Liver (tissue), 10 donors: ENCODE measurements at places on chromosomes 13 and 19. TPM values are rescaled to one million over a fixed set of nuclear protein-coding genes. Genes with fewer than 3 reads are reported as not detected.

SIGLEC10 gene
- total RNA-seq = 8.4 TPM

LRRC63 gene
- 0.84 TPM for total RNA-seq

MEF2B gene
- not detected for total RNA-seq

PDCD2L gene
- 5.0 TPM for total RNA-seq

DZIP1 gene
- total RNA-seq = 2.0 TPM

DNA sequence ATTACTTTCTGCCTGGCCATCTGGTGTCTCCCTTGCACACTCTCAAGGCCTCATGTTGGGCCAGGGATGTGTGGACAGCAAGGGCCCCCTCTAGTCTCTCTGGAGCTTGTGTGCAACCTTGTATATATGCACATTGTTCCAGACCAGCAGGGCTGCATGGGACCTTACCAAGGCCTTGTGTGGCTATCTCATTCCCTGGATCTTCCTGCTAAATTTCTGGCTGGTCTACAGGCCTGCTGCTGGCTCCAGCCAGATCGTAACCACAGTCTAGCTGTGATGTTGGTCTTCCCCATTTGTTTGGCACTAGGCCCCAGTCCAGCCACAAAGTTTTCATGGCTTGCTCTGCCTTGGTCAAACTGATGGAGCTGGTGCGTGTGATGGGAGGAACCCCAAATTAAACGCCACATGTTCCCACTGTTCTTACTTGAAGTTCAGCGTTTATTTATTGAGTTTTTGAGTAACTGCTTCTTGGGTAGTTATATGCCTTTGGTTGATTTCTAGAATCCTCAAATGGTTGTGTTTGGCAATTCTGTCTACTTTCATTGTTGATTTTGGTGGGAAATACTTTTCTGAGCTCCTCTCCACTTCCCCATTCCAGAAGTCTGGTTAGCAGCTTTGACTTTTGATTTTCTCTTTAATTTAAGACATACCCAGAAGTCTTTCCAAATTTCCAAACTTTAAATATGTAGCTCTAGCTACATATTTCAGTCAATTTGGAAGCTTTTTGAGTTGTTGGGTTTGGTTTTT is 56.4 kb downstream of the SIPA1L3 start:
- no peak for DNase-seq

DNA sequence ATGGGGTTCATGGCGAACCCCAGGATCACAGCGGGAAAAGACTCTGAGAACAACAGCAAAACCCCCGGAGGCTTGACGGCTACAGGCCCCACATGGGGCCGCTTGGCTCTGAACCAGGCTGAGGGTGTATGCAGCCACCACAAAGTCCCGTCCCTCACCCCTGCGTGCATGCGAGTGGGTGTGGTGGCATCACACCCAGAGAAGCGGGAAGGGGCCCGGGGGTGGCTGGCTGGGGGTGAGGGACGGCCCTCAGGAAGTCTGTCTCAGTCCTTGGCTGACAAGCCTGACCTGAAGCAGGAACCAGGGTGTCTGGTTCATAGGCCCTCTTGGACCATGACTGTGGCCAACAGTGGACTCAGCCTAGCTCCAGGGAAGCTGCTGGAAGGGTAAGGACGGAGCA is 34.2 kb downstream of the CEBPG start:
- no peak for DNase-seq

DNA sequence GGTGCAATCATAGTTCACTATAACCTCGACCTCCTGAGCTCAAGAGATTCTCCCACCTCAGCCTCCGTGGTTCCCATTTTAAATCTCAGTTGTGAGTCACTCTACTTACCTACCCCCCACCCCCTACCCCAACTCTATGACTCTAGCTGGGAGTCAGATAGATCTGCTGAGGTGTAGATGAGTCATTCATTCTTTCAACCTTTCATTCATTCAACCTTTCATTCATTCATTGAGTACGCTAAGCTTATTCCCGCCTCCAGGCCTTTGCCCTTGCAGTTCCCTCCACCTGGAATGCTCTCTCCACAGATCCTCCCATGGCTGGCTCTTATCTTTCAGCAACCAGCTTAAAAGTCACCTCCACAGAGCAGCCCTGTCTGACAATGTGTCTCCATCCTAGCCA is 1.1 kb upstream of the MAST1 start:
- no peak for DNase-seq

- DNase-seq = no peak
These were observed 17.7 kb downstream of the METTL21C start for GRCh38 chr13:102677122-102677521.

GRCh38 chr19:30529876-30530275 is 157.7 kb downstream of the ZNF536 start:
- no peak for DNase-seq

DNA sequence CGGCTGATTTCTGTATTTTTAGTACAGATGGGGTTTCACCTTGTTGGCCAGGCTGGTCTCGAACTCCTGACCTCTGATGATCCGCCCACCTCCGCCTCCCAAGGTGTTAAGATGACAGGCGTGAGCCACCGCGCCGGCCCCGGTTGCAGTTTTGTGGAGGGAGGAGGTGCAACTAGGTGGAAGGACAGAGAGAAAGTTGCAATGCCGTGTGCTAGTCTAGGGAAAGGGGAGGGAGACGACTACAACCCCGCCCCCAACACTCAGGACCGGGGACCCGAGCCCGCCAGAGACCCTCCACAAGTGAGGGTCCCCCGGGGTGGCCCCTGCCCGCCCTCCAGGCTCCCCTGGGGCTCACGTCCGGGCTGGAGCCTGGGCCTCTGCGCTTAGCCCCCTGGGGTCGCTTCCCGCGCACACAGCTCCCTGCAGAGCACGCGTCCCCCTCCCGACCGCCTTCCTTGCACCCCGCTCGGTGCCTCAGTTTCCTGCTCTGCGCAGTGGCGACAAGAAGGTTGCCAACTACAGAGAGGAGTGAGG is 1.2 kb upstream of the ARID3A start:
- no peak for DNase-seq

- DNase-seq = no peak
These were observed 9.2 kb downstream of the ABCA7 start for GRCh38 chr19:1049106-1049505.
